ENCODE measurements at places on chromosomes 12 and 14.
A peak's percentile ranks its signal among the peaks of the same experiment; 100 is the strongest.

DNA sequence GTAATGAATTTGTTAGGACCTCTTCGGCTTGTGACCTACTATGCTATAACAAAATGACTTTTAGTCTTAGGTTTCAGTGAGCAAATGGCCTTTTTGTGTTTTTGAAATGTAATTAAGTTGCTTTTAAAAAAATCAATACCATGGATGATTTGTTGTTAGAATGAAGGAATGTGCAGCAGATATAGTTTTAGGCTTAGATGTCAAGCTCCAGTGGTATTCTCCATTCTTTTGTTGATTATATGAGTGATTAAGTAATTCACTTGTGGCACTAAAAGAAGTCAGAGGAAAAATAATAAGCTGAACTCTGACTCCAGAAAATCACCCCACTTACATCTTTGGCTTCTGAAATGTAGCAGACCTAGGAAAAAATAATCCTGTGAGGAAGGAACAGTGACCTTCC lies 474.1 kb upstream of the MIS18BP1 start:
- no peak for DNase-seq

DNA sequence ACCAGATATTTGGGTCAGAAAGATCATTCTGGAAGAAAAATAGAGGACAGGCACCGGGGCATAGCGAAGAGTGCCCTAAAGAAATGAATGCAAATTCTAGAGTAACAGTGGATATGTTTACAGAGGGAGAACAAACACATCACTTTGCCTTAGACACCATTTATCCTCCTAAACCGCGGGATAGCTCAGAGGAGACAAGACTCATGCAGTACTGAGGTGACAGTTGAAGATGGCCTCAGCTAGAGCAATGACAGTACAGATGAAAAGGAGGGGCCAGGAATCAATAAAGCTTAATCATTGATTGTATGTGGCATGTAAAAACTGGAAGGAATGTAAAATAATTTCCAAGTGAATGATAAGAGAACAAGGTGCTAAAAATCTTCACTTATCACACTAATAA lies 10.5 kb upstream of the PPP1R12A start:
- no peak for DNase-seq

- no peak for DNase-seq
These were observed 1.1 kb downstream of the MGST1 start for GRCh38 chr12:16348435-16349130.

GRCh38 chr12:49541911-49542505 lies 3.2 kb downstream of the KCNH3 start:
- DNase-seq: no peak

- DNase-seq: no peak
These were observed 22.4 kb downstream of the MAPK1IP1L start for GRCh38 chr14:55073856-55074255.

GRCh38 chr12:42809226-42809625 lies 219.7 kb upstream of the PRICKLE1 start:
- no peak for DNase-seq

DNA sequence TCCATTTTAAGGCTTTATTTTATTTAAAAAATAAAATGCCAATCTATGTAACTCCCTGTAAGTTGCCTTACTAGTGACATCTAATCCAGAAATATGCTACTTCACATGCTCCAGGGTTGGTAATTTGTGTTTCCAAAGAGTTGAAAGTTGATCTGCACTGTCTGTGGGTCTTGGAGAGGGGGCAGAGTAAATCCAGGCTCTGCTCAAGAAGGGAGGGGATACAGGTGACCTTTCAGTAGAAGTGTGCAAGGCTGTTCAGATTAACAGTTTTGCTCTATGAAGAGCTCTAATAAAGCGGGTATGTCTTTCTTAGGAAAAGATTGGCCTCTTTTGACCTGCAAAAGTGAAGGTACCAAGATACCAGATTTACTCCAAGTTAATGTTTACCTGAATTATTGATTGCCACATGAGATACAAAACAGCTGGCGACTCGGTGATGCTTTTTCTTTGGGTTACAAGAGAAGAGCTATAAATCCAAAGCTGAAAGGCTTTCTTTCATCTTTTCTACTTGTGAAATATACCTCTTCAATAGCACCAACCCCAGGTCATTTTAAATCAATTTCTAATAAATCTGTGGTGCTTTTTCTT lies 75.6 kb upstream of the FLRT2 start:
- no peak for DNase-seq

GRCh38 chr14:77761205-77761931 lies 412 bp upstream of the SNW1 start:
- DNase-seq: peak; percentile 1

DNA sequence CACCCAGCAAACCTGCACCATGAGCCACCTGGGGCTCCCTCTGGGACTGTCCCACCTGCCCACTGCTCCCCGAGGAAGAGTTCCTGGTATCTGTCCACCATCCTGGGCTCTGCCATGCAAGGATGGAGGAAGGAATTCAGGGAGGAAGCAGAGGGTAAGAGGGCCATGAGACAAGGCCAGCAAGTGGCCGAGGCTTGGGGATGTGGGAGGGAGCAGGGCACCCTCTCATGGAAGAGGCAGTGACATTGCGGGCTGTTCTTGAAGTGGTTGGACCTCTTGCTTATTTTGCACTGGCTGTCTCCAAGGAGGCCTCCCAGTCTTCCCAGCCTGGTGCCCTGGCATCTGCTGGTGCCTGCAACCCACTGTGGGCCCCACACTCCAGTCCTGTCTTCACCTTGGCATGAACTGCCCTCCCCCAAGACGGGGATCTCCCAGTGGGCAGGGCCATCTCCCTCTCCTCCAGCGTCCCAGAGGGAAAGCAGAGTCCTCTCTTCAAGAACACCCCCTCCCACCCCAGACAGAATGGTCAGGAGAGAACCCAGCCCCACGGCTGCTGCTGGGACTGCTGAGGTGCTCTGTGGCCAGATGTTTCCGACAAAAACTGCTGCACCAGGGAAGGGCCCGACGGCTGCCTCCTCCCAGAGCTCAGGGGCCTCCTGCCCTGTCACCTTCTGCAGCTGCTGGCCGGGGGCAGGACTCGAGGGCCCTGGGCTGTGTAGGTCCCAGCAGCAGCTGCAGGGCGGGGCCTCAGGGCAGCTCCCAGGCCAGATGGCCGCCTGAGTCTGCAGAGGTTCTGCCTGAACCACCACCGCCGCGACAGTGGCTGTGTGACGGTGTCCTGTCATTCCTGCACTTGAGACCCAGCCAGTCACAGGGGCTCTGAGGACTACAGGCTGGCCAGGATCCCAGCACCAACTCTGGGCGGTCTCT lies 1.8 kb upstream of the AKT1 start:
- no peak for DNase-seq

DNA sequence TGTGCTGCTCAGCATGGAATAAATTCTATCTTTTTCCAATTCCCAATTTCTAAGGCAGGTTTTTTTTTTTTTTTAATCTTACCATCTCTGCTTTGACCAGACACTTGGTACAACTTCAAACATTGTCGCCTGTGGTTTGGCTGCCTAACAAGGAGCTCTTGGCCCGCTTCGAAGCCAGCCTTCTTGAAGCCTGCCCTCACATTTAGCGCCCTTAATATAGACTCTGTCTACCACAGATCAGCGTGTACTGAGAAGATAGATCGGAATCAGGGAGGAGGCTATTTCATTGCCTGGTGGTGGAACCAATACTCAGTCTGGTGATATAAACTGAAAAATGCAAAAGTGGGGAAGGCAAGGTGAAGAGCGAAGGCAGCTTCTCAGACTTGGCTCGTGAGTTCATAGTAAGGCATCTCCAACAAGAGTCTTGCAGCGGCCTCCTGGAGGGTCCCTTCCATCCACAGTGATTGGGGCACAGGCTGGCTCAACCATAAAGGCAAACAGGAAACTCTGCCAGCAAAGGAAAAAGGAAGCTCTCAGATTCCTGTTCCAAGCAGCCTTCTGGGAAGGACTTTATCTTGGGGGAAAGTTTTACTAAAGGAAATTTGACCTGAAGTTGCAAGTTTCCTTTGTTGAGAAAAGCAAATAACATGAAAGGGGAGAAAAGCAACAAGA lies 103.2 kb upstream of the BCL2L14 start:
- DNase-seq: no peak

GRCh38 chr14:99073431-99073830 lies 198.6 kb downstream of the BCL11B start:
- no peak for DNase-seq

GRCh38 chr14:61026526-61026925 lies 45.5 kb downstream of the SLC38A6 start:
- DNase-seq: no peak

DNA sequence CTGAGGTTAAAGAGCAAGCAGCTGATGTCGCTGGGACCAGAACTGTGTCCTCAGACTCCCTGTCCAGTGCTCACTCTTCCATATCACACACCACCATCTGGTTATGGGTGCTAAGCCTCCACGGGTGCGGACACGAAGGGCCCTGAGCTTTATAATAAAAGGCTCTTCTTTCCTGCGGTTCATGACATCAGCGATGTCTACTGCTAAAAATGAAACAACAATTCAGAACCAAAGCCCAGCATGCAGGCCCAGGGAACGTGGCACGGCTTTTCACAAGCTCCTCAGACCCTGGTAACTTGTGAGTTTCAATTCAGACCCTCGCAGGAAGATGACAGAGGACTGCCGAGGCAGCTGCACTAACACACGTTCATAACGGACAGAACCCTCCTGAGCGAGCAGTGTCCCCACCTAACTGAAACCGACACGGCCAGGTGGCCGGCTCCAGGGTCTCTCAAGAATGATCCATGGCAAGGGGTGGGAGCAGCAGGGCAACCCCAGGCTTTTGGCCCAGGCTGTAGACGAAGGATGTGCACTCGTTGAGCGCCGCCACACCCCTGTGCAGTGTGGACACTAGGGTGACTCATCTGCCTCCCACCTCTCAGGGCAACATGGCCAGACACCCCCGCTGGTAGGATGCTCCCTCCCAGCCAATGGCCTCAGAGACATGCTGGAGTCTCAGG lies 180.3 kb downstream of the CALM1 start:
- DNase-seq: no peak

DNA sequence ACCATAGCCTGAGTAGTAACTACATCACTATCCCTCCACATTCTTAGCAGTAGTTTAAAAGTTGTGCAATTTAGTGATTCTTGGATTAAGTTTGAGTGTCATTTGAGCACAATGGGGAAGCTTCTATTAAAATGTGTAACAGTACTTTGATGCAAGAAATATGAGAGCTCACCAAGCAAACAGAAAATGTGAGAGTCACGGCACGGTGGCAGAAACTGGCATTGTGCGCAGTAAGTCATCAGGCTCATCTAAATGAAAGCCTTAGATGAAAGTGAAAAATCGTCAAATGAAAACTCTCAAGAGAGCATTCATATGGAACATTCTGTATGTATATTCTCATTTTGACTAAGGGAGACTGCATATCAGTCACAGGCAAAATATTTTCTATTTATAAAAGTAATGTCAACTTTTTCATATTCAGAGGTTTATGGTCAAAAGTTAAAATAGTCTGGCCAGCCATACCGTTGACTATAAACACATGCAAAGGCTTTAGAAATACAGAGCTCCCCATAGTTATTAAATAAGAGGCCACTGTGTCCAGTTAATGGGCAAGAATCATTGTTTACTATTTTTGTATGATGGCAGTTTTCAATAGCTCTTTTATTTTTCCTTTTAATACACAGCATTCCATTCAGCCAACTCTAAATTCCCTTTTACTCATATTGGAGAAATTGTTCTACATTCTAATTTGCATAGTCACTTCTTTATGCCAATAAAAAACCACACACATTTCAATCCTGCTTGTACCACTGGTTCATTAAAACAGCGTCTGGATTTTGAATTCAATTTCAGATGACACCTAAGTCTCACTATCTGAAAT lies 167.9 kb downstream of the PRKD1 start:
- no peak for DNase-seq

GRCh38 chr14:29757188-29757680 lies 170.4 kb downstream of the PRKD1 start:
- DNase-seq: no peak

DNA sequence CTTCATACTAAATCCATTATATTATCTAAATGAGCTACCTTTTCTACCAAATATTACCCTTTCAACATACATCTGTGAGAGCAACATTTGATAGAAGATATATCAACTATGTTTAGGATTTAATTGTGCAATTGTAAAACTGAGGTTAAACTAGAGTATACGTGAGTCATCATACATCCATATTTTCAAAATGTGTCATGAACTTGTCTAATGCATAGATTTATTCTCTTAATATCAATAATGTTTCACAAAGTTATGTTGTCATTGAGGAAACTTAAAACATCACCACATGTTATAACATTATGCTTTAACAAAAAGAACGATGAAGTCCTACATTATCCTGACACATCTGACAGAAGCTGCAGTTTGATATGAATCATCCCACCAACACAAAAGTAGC lies 645.5 kb upstream of the NOVA1 start:
- no peak for DNase-seq

GRCh38 chr12:72966684-72967083 lies 694.5 kb downstream of the TRHDE start:
- no peak for DNase-seq

GRCh38 chr12:90910958-90911357 lies 44.0 kb downstream of the CCER1 start:
- no peak for DNase-seq

- DNase-seq: no peak
These were observed 3.4 kb upstream of the TMEM229B start for GRCh38 chr14:67491741-67492507.

GRCh38 chr14:50714450-50715073 lies 46.5 kb upstream of the SAV1 start:
- peak; percentile 9 for DNase-seq

DNA sequence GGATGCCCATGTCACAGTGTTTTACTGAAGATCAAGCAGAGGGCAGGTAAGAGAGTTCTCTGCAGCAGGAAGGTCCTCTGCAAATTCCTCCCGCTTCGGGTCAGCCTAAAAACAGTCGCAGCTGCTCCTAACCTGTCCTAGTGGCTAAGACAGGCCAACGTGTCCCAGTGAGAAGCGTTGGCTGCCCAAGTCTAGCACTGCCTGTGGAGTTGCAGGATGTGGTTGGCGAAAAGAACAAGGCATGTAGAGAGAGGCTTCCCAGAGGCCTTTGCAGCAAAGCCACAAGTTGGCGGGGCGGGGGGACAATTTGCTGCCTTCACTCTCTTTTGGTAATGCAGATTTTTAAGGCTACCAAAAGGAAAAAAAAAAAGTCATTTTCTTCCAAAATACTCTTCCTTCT lies 340.1 kb downstream of the BCL11B start:
- DNase-seq: no peak

GRCh38 chr12:109264095-109264942 lies 44.8 kb downstream of the FOXN4 start:
- DNase-seq: no peak

DNA sequence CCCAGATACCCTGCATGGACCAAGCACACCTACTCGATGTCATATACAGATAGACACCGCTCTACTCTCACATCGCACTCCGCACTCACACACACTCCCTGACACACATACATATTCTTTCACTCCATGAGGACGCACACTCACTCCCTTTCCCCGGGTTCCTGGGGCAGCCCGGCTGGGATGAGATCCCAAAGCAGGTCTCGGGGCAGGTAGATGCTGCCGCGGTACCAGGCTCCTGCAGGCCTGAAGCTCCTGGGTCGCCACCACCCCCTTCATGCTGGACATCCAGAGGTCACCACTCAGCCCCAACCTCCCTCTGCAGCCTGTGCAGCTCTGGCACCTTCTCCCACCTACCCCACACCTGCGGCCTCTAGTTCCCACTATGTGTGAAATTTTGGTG lies 2.3 kb downstream of the C1QL4 start:
- DNase-seq: no peak

All from smooth muscle cell of the brain vasculature (primary cell).